Left renal cortex interstitium (tissue), 4 donors: ENCODE measurements at places on chromosomes 7 and 10. TPM values are rescaled to one million over a fixed set of nuclear protein-coding genes. Genes with fewer than 3 reads are reported as not detected.

CTTNBP2 gene
- polyA plus RNA-seq = 25.7 TPM

DNA sequence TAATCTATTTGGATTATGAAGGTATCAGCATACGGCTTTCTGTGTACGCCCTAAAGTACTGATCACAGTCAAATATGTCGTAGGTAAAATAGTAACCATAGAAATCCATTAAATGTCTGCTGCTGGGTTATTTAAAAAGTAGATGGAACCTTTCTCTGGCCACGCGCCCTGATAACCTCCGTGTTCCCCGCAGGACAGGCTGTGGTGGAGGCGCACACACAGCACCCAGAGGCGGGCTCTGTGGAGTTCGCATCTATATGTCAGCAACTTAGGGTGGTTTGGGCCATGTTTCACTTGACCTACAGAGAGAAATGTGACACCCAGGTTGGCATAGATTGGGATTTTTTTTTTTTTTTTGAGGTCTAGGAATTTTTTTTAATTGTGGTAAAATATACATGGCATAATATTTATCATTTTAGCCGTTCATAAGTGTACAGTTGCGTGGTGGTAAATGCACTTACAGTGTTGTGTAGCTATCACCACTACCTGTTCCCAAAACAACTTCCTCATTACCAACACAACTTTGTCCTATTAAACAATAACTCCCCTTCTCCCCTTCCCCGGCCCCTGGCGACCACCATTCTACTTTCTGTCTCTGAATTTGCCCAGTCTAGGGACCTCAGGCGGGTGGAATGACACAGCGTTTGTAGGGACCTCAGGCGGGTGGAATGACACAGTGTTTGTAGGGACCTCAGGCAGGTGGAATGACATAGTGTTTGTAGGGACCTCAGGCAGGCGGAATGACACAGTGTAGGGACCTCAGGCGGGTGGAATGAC is 15.4 kb downstream of the PPP2R2D start:
- no peak for DNase-seq

DNA sequence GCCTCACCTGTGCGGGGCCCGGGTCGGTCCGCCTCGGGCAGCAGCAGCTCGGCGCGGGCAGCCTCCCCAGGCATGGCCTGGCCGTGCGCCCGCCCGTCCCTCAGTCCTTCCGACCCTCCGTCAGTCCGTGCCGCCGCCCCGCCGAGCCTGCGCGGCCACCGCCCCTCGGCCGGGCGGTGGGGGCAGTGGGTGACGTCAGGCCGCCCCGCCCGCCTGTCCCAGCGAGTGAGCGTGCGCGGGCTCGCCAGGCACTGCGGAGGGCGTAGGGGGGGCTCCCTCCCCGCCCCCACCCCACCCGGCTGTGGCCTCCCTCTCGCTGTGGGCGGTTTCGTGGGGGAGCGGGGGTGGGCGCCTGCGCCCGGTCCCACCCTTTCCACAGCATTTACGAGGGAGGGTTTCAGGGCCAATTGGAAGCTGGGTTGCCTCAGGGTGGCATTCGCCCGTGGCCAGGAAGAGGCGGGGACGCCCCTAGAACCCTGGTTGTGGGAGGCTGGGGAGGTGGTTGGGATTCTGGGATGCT is at the start of gene NACAD:
NACAD (minus strand) TSS at position 149 of the 520 bp plus-strand sequence; CDS start at position 74, 75 bp downstream.
- no peak for DNase-seq

GRCh38 chr10:118017071-118017740 is 29.5 kb downstream of the RAB11FIP2 start:
- DNase-seq = no peak
